ENCODE measurements at places on chromosomes 7 and 10. TPM values are rescaled to one million over a fixed set of nuclear protein-coding genes. Genes with fewer than 3 reads are reported as not detected.

Gene CPN1
- total RNA-seq = not detected

Gene ZNF727
- 0.15 TPM for total RNA-seq

Gene NPFFR1
- not detected for total RNA-seq

Gene PTER
- 12.1 TPM for total RNA-seq

Gene NRCAM
- total RNA-seq = 1.1 TPM

Gene TEX36
- total RNA-seq = not detected

Gene AVL9
- 23.9 TPM for total RNA-seq

Gene OR2A5
- total RNA-seq = not detected

Gene NPTX2
- total RNA-seq = 6.0 TPM

Gene CASD1
- total RNA-seq = 12.4 TPM

Gene HTR5A
- not detected for total RNA-seq

Gene OR6V1
- total RNA-seq = not detected

Gene LRIT1
- not detected for total RNA-seq

Gene KEL
- not detected for total RNA-seq

Gene SSMEM1
- not detected for total RNA-seq

Gene CHN2
- total RNA-seq = 2.2 TPM

Gene NEUROG3
- not detected for total RNA-seq

Gene GRID1
- total RNA-seq = under 0.01 TPM

Gene BMPER
- total RNA-seq = 56.5 TPM

Gene AKR1C1
- 139 TPM for total RNA-seq

Gene PSTK
- total RNA-seq = 2.7 TPM

Gene ERVW-1
- not detected for total RNA-seq

Gene TAS2R4
- total RNA-seq = 0.70 TPM

Gene SPAM1
- not detected for total RNA-seq

Gene HOXA5
- total RNA-seq = not detected

Gene ZP3
- 2.2 TPM for total RNA-seq

Gene ARHGEF35
- 2.0 TPM for total RNA-seq

Gene SLC18A3
- under 0.01 TPM for total RNA-seq

Gene RSPH10B
- 0.12 TPM for total RNA-seq

Gene TAC1
- total RNA-seq = not detected

Gene ZPBP
- not detected for total RNA-seq

Gene AMPH
- 0.23 TPM for total RNA-seq

Gene TAS2R41
- not detected for total RNA-seq

Gene PRLHR
- not detected for total RNA-seq

Gene TMEM229A
- 0.23 TPM for total RNA-seq

Gene CCDC7
- 8.7 TPM for total RNA-seq

Gene SFTPA1
- total RNA-seq = not detected

Gene TAX1BP1
- total RNA-seq = 66.6 TPM

Gene CDK1
- total RNA-seq = 0.12 TPM

Gene CYP3A7
- not detected for total RNA-seq

Gene KNDC1
- 1.6 TPM for total RNA-seq

Gene HTRA1
- 98.8 TPM for total RNA-seq
